ENCODE measurements at places on chromosomes 7 and 10. TPM values are rescaled to one million over a fixed set of nuclear protein-coding genes. Genes with fewer than 3 reads are reported as not detected.

METTL27 gene
- 0.98 TPM for total RNA-seq

ST8SIA6 gene
- 8.5 TPM for total RNA-seq

CXCL12 gene
- 6.5 TPM for total RNA-seq

PAPSS2 gene
- 64.2 TPM for total RNA-seq

AASS gene
- total RNA-seq = 18.4 TPM

ELN gene
- total RNA-seq = 22.5 TPM

ZNF273 gene
- total RNA-seq = 3.6 TPM

C10orf105 gene
- under 0.01 TPM for total RNA-seq

FEZF1 gene
- total RNA-seq = not detected

FAM25G gene
- total RNA-seq = not detected

GDF2 gene
- not detected for total RNA-seq

ITGB8 gene
- total RNA-seq = 9.8 TPM

FGFBP3 gene
- total RNA-seq = 0.65 TPM

PARD3 gene
- total RNA-seq = 31.2 TPM

EVX1 gene
- not detected for total RNA-seq

SAMD9 gene
- total RNA-seq = 11.1 TPM

PNLIPRP2 gene
- total RNA-seq = not detected

OR2A1 gene
- not detected for total RNA-seq

ASB10 gene
- not detected for total RNA-seq

CPN1 gene
- not detected for total RNA-seq
